ENCODE measurements at places on chromosomes 2 and 18.

DNA sequence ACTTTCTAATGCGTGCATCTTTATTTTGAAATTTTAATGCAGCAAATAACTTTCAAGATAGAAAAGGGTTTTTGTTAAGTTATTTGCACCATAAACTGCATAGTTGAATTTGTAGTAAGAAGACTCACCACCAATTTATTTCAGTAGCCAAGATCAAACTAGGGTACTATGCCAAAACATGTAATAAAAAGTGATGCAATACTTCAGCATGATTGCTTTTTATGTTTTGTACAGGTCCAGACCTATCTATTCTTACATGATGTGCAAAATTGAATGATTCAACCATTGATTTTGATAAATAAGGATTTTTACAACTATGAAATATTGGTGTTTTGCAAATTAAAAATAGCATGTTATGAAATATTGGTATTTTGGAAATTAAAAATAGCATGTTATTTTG lies 26.7 kb downstream of the AGPS start:
- DNase-seq: no peak

DNA sequence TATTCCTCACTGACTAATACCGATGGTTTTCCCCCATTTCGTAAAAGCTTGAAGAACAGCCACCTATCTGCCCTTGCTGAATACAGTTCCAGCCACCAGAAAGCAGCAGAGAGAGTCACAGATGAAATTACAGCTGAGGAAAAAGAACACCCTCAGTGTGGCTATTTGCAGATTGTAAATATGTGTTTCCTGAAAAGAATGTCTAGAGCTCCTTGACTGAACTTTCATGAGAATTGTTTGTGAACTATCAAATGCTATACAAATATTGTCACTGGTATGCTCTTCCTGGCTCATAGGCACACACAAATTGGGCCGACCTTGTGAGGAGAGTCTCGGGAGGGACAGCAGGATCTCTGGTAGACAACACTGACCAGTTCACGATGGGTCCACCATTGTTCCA lies 58.1 kb upstream of the TTC39C start:
- no peak for DNase-seq

- DNase-seq: no peak
Measured at GRCh38 chr18:9661564-9661963, 46.5 kb upstream of the RAB31 start.

DNA sequence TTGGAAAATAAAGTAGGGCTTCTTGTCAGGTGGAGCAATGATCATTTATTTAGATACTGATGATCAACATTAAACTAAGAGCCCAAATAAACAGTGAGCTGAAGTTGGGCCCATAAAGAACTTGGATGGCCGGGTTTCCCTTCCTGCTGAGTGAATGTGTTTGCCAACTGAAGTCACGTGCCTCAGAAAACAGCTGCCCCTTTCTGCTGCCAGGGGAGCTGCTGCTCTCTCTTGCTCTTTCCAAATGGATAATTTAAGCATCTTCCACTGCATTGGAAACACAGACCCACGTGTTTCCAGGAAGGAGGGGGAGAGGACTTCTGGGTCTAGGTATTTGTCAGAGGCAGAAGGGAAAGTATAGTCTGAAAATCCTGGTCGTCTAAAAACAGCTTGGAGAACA lies 22.9 kb upstream of the NCKAP5 start:
- DNase-seq: peak; percentile 79

GRCh38 chr18:23881778-23882177 lies 132.8 kb upstream of the TTC39C start:
- DNase-seq: no peak

DNA sequence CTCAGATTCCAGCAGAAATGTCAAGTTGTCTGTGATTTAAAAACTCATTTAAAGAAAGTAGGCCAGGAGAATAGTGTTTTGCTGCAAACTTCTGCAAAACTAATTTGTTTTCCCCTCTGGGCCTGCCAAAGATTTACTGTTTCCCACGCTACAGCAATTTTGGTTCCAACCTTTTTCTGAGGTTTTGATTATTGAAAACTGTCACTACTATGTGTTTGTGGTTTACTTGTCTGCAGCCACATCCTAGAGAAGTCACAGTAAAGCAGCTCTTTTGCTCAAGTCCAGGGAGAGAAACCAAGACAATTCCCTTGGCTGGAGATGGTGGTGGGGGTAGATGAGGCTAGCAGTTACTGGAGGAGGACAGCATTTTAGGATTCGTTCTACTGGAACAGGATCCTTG lies 12.8 kb downstream of the IL1R2 start:
- no peak for DNase-seq

GRCh38 chr2:207683879-207684627 lies 27.4 kb upstream of the CCNYL1 start:
- DNase-seq: no peak

GRCh38 chr2:188720811-188721605 lies 253.2 kb upstream of the COL3A1 start:
- no peak for DNase-seq

- no peak for DNase-seq
Measured at GRCh38 chr2:22981785-22982184, 403.2 kb upstream of the KLHL29 start.

DNA sequence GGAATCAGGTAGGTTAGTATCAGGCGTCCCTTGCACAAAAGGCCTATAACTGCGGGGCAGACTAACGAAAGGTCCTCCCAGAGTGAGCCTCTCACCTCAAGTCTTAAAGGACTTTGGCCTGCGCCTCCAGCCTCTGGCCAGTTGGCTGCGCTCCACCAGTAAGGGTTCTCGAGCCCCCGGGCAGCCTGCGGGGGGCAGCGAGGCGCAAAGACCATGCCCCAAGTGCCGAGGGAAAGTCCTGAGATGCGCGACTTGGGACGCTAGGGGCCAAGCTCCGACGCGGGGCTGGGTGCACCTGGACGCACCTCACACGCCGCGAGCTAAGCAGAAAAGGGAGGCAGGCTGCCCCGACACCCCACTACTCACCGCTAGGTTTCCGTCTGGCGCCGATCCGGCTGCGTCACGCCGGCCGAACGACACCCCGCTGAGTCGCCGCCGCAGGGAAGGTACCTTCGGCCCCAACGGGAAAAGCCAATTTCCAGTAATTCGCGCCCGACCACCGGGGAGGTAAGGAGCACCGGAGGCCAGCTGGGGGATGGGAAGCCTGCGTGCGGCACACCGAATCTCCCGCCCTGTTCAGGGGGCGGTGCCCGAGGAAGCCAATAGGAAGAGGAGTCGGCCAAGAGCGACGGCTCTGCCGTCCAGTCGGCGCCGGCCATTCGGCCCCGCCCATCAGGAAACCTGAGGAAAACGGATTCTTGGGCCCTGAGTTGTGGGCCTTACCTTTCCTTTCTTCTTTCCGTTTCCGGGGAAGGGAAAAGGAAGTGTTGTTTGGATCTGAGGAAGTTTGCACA lies at the start of gene ORC2:
TSS of gene ORC2 (minus strand) at position 537 of the 794 bp plus-strand sequence. CDS start 5,537 bp downstream, outside the sequence.
- peak; percentile 88 for DNase-seq

DNA sequence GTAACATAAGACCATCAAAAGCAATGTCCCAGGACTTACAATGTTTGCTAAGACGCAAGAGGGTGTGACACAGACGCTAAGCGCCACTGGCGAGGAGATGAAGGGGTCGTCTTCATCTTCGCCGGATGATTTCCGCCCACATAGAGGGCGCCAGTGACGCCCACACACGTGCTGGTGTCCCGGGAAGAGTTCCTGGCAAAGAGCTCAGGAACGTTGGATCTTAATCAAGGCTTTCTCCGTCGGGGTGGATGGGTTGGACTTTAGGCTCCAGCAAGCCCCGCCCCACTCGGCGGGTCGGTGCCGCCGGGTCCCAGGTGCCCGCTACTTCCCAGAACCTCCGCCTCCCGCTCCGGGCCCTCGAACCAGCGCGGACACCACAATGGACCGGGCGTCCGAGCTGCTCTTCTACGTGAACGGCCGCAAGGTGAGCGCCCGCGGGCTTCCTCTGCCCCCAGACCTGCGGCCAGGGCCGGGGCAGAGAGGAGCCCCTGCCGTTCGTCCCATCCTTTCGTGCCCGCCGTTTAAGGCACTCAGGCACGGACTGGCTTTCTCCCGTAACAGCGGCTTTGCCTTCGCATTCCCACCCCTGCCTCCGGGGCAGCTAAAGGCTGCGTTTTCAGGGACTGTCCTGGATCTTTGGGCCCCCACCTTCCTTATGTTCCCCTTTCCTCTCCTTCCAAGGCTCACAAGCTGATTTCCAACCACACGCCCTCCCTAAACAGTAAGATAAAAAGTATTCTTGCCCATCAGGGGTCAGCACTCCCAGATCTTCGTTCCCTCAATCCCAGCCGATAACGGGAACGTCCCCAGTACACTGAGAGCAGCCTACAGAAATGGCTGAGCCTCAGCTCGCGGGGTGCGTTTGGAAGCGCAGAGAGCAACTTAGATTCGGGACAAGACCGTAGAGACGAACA lies at the start of gene AOX1:
TSS of gene AOX1 (plus strand) at position 285 of the 914 bp plus-strand sequence. CDS start at position 380, 95 bp downstream.
- no peak for DNase-seq

DNA sequence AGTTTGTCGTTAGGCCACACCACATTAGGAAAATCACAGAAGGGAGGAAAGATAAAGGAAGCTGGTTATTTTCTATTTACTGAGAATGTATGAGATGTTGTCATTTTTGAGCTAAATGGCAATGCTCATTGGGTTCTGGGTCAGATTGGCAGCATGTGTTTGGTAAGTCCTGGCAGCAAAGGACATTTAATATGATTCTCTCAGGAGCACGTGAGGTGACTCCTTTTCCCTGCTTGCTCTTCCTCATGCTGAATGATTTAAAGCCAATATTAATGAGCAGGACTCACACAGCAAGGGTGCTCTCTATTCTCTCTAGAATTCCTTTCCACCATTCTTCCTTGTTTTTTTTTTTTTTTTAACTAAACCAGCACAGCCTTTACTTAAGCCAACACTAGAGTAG lies 298.2 kb downstream of the XIRP2 start:
- no peak for DNase-seq

- no peak for DNase-seq
Measured at GRCh38 chr2:222594679-222595078, 61.2 kb downstream of the FARSB start.

DNA sequence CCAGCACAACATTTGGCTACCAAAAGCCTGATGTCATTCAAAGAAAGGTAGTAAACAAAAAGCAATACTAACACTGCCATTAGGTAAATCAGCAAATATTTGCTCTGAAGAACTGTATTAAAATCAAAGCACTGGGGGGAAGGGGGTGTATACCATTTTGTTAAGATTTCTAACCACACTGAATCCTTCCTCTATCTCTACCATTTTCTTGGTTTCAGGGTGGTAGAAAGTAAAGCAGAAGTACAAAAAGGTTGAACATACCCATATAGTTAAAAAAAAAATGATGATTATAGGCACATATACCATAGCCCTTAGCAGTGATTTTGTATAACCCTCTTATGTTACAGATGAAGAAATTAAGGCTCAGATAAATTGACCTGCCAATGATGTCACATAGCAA lies 437.6 kb downstream of the ZEB2 start:
- DNase-seq: no peak

GRCh38 chr18:6983366-6983765 lies 134.2 kb downstream of the LAMA1 start:
- DNase-seq: no peak

DNA sequence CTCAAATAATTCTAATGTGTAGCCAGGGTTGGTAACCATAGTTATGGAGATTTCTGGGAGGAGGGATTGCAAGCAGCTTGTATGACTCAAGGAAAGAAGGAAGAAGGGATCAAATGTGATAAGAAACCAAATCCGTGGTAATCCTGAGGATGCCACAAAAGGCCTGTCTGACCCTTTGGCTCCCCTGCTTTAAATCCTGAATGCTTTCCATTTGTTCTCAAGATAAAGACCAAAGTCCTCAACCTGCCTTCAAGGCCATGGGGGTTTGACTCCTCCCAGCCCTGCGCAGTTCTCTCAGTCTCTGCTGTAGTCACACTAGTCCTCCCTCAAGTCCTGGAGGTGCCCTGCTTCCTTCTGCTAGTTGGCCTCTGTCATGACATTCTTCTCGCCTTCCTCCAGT lies 74.0 kb downstream of the SUMO1 start:
- no peak for DNase-seq

DNA sequence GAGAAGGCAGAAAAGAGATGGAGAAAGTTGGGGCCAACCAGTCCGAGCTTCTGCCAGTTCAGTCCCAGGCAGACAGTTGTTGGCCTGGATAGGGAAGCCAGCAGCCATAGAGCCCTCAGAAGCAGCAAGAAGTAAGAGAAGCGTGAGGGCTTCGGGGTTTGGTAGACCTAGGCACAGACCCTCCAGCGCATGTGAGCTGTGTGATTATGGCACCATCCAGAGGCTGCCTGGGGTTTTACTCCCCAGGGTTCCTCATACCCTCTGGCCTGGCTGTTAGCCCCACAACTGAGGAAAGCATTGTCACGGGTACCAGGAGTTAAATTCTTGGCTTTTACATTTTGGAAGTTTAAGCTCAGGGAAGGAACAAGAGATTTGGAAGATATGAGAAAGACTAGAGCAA lies 93.7 kb upstream of the RAB6C start:
- no peak for DNase-seq

- DNase-seq: no peak
Measured at GRCh38 chr2:234147335-234147861, 96.9 kb downstream of the SPP2 start.

DNA sequence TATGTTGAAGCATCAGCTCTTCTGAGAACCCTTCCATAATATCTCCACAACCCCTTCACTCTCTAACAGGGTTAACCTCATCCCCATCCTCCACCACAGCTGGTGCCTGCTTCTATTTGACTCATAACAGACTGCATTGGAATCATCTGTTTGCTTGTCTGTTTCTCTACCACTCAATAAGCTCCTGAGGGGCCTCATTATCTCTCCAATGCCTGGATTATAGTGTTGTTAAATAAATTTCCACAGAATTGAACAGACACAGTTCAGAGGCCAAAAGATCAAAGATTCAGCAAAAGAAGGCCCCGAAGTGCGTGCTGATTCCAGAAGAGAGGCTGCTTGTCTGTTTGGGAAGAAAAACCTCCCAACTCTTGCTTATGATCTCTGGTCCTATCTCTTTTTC lies 33.7 kb upstream of the FAM98A start:
- DNase-seq: no peak

DNA sequence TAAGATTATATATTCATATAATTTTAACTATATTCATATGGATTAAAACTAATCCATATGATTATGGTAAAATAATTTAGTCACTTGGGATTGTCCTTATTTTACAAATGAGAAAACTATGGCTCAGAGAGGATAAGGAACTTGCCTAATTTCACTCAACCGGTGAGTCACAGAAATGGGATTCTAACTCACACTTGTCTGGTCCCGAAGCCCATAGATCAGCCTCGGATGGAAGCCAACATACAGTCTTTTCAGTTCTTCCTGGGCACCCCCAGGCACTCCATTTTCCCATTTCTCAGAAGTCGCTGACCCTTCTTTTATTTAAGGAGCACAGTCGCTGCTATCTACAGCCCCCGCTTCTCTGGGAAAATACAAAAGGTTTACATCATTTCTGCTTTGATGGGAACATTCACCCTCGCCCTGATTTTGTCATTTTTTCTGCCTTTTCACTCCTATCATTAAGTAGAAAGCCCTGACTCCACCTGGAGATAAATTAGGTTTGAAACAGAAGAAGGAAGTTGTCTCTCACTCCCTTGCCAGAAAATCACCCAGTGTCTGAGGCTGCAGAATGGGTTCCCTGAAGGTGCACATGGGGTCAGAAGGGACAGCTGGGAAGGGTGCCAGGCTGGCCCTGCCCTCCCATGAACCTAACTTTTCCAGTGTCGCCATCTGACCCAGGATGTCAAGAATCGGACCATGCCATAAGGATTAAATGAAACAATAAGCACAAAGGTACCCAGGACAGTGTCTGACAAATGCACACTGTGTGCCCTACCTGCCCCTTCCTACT lies 36.6 kb downstream of the CYP1B1 start:
- DNase-seq: no peak
